Caco-2 (cell line): ENCODE measurements at places on chromosomes 1 and 21. TPM values are rescaled to one million over a fixed set of nuclear protein-coding genes. Genes with fewer than 3 reads are reported as not detected.

LRRC39 gene
- 0.23 TPM in 1 of 2 replicates, not detected in the other for total RNA-seq

DNA sequence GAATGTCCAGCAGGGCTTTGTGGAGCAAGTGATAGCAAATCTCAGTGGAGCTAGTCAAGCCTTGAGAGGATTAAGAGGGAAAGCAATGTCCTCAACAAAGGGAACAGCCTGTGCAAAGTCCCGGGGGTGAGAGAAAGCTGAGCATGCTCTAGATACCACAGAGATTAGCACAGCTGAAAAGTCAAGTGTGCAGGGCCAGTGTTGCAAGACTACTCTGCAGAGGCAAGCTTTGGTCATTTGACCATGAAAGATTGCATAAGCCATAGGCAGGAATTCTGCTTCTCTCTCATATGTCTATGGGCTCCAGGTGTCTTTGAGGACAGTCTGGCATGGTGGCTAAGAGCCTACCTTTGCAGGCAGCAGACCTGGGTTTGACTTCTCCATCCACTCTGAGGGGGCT, 181.0 kb upstream of the JUN start:
- H3K36me3 ChIP-seq, result no peaks in the 10 kb centered on the region
- H3K4me3 ChIP-seq, result no peak overlapping the region
- no peaks in the 10 kb centered on the region for H3K4me1 ChIP-seq
- H3K27ac ChIP-seq, result no peak overlapping the region
- no peaks in the 10 kb centered on the region for H3K27me3 ChIP-seq
- peak; percentile 37 for DNase-seq

DNA sequence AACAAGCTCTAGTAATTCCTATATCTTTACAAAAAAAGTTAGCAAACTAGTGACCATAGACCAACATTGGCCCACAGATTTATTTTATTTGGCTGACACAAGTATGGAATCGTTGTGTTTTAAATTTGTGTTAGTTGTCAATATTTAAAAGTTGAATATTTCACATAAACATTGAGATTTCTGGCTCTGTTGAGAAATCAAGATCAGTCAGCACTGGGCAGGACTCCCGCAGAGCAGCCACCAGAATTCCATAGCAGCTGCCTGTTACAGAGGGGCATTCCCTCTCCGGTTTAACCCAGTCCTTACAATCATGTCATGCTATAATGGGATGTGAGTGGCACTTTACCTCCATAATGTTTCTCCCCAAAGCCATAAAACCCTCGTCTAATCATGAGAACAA, 79.2 kb upstream of the NRIP1 start:
- H3K4me3 ChIP-seq, result no peak overlapping the region
- no peak for DNase-seq
- H3K36me3 ChIP-seq, result no peaks in the 10 kb centered on the region
- no peaks in the 10 kb centered on the region for H3K27me3 ChIP-seq

- H3K27ac ChIP-seq, result no peak overlapping the region
- H3K36me3 ChIP-seq, result no peaks in the 10 kb centered on the region
- H3K4me1 ChIP-seq, result no peaks in the 10 kb centered on the region
- no peaks in the 10 kb centered on the region for H3K27me3 ChIP-seq
These were observed 104.4 kb downstream of the PHTF1 start for GRCh38 chr1:113654883-113655282.

DNA sequence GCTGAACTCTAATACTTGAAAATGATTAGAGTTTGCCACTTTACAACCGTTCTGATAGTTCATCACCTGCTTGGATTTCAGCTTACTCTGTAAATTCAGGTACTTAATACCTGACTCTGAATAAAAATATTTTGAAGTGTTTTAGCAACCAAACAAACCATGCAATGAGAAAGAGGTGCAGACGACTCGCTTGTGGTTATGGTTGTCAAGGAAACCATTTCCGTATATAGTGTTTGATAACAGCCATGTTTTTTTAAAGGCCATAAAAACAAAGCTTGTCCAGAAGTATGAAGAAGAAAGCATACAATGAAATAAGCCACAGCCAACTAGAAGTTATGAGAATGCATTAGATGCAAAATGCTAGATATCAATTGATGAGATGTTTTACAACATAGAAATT, 167.2 kb upstream of the HMCN1 start:
- H3K27me3 ChIP-seq, result no peaks in the 10 kb centered on the region
- no peaks in the 10 kb centered on the region for H3K36me3 ChIP-seq
- no peak overlapping the region for H3K4me3 ChIP-seq
- H3K4me1 ChIP-seq, result peaks cover 7% of the 10 kb centered on the region; the same call in 1 of the 2 replicates
- no peak overlapping the region for H3K27ac ChIP-seq

PCAT6 gene
- 1.4 TPM in 1 of 2 replicates, not detected in the other for total RNA-seq

CCDC181 gene
- total RNA-seq, result 0.23 and 0.42 TPM in 2 replicates

SPOCD1 gene
- 0.26 and 0.66 TPM in 2 replicates for total RNA-seq

- DNase-seq, result no peak
- no peaks in the 10 kb centered on the region for H3K36me3 ChIP-seq
- no peaks in the 10 kb centered on the region for H3K27me3 ChIP-seq
These were observed 33.8 kb downstream of the DUSP10 start for GRCh38 chr1:221708076-221708571.

DNA sequence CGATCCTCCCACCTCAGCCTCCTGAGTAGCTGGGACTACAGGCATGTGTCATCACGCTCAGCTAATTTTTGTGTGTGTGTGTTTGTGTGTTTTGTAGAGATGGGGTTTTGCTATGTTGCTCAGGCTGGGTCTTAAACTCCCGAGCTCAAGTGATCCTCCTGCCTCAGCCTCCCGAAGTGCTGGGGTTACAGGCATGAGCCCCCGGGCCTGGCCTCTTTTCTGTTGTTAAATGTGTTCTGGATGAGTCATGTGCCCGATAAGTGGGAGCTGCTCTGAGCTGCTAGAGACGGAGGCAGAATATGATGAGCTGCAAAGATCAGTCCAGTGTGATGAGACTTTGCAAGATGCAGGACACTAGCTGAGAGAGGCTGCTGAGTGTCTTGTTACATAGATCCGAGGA, 75.5 kb downstream of the VPS13D start:
- no peak overlapping the region for H3K27ac ChIP-seq
- no peak overlapping the region for H3K4me3 ChIP-seq
- DNase-seq, result no peak
- no peaks in the 10 kb centered on the region for H3K27me3 ChIP-seq
- peaks cover 2% of the 10 kb centered on the region; the same call in 1 of the 2 replicates for H3K36me3 ChIP-seq
- H3K4me1 ChIP-seq, result no peaks in the 10 kb centered on the region

DNA sequence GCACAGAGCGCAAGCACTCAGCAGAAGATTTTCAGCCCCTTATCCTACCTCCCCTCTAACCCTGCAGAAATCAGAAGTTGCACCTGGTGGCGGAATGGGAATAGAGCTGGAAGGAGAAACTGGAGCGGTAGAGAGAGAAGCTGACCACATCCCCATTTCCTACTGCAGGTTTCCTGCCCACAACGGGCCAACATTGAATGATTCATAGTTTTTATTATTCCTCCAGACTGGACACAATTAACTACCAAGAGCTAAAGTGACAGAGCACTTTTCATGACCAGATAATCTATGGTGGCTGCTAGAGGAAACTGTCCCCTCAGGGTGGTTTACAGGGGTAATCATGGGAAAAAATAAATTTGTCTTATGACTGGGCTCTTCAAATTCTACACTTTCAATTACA, 21.3 kb upstream of the LRRC8D start:
- no peaks in the 10 kb centered on the region for H3K36me3 ChIP-seq
- H3K27me3 ChIP-seq, result no peaks in the 10 kb centered on the region
- no peak overlapping the region for H3K4me3 ChIP-seq
- no peak for DNase-seq

DNA sequence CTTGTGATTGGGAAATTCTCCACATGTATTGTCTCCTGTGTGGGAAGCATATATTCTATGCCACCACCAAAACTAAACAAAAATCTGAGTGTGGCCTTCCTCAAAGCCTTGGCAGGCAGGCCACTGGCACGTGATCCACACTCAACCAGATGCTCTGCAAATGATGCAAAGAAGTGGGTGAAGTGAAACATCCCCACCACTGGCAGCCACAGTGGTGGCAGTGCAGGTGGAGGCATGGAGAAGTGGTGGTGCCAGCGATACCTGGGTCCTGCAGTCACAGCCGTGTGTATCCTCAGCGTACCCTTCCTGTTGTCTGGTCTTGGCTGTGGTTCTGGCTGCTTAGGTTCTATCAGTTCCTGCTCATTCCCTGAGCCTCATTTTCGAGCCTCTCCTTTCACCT, 65.2 kb downstream of the PLPPR5 start:
- H3K27ac ChIP-seq, result no peak overlapping the region
- no peaks in the 10 kb centered on the region for H3K27me3 ChIP-seq
- H3K36me3 ChIP-seq, result no peaks in the 10 kb centered on the region
- DNase-seq, result no peak
- no peaks in the 10 kb centered on the region for H3K4me1 ChIP-seq

DNA sequence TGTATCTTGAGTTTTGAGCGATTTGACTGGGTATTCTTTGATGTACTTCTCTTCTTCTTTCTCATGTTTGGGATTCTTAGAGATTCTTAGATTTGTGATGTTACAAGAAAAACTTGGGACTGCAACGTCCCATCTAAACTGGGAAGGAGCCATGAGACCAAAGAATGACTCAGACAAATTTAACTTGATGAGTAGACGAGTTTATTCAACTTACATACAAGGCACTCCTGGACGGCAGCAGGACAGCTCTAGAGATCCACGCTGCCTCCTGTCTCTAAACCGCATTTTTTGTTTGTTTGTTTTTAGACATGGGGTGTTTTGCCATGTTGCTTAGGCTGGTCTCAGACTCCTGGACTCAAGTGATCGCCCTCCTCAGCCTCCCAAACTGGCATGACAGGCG, 137.1 kb downstream of the PIK3R3 start:
- H3K4me3 ChIP-seq, result no peak overlapping the region
- H3K27me3 ChIP-seq, result no peaks in the 10 kb centered on the region
- no peaks in the 10 kb centered on the region for H3K4me1 ChIP-seq
- H3K27ac ChIP-seq, result no peak overlapping the region
- no peak for DNase-seq
- no peaks in the 10 kb centered on the region for H3K36me3 ChIP-seq

- H3K27me3 ChIP-seq, result no peaks in the 10 kb centered on the region
- H3K4me1 ChIP-seq, result no peaks in the 10 kb centered on the region
- no peak overlapping the region for H3K4me3 ChIP-seq
- DNase-seq, result no peak
- no peaks in the 10 kb centered on the region for H3K36me3 ChIP-seq
These were observed 408.1 kb upstream of the ADGRL2 start for GRCh38 chr1:81392526-81393226.

MUTYH gene
- total RNA-seq, result 46.3 and 48.4 TPM in 2 replicates

FABP3 gene
- 12.1 and 13.0 TPM in 2 replicates for total RNA-seq

- no peak overlapping the region for H3K27ac ChIP-seq
- no peak for DNase-seq
- H3K36me3 ChIP-seq, result no peaks in the 10 kb centered on the region
- no peaks in the 10 kb centered on the region for H3K27me3 ChIP-seq
These were observed 105.6 kb upstream of the COG2 start for GRCh38 chr1:230536641-230537155.

DNA sequence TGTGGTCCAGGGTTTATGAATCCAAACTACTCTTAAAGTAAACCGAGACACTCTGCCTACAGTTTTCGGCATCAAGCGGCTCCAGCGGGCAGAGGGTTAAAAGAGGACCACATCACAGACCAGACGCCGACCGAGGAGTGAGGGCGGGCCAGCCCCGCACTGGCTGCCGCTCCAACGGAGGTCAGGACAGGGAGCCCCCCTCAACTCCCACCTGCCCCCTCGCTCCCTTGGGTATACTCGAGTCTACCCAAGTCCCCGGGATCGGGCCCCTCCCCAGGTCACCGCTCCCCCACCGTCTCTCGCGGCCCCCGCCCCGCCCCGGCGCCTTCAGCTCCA, 312 bp downstream of the ARNT start:
- peak overlapping the region; percentile 86 for H3K27ac ChIP-seq
- no peaks in the 10 kb centered on the region for H3K36me3 ChIP-seq
- no peak for DNase-seq
- peaks cover 12% of the 10 kb centered on the region; the same call in 1 of the 2 replicates for H3K4me1 ChIP-seq

DNA sequence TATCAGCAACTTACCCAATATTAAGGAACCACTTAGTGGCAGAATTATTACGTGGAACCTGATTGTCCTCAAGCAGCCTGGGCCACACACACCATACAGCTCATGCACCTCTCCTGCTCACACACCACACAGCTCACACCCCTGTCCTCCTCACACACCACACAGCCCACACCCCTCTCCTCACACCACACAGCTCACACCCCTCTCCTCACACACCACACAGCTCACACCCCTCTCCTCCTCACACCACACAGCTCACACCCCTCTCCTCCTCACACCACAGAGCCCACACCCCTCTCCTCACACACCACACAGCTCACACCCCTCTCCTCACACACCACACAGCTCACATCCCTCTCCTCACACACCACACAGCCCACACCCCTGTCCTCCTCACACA, 36.8 kb upstream of the LAMC2 start:
- no peaks in the 10 kb centered on the region for H3K36me3 ChIP-seq
- no peaks in the 10 kb centered on the region for H3K27me3 ChIP-seq
- 0 out of 2 replicates have a peak, but pooled peaks cover 4% of the 10 kb centered on the region for H3K4me1 ChIP-seq
- DNase-seq, result no peak
- no peak overlapping the region for H3K27ac ChIP-seq

CLDN17 gene
- total RNA-seq, result not detected in 2 replicates

GRCh38 chr1:37452416-37452815, 22.0 kb upstream of the ZC3H12A start:
- no peak overlapping the region for H3K4me3 ChIP-seq
- DNase-seq, result no peak
- H3K27me3 ChIP-seq, result no peaks in the 10 kb centered on the region
- H3K27ac ChIP-seq, result no peak overlapping the region

DNA sequence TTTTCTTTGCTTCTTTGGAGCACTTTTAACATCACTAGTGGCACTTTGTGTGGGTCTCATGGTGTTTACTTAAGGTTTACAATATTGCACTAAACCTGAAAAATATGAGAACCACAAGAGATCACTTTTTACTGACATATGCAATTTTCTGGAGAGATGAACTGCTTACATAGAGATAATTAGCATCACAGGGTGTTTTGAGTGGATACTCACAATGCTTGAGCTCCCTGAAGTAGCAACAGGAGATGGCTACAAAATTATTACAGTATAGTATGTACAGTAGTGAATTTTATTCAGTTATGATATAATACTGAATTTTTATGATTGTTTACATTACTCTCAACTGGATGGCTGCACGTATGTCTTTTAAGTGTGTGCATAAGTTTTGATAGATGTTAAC, 22.6 kb downstream of the RPRD2 start:
- no peak for DNase-seq
- H3K36me3 ChIP-seq, result no peaks in the 10 kb centered on the region

GRCh38 chr1:91725989-91726721, 159.8 kb downstream of the TGFBR3 start:
- H3K27ac ChIP-seq, result no peak overlapping the region
- no peaks in the 10 kb centered on the region for H3K27me3 ChIP-seq
- H3K4me3 ChIP-seq, result no peak overlapping the region
- no peaks in the 10 kb centered on the region for H3K4me1 ChIP-seq

- no peak overlapping the region for H3K4me3 ChIP-seq
- no peak for DNase-seq
- H3K27me3 ChIP-seq, result no peaks in the 10 kb centered on the region
- H3K4me1 ChIP-seq, result no peaks in the 10 kb centered on the region
- H3K36me3 ChIP-seq, result no peaks in the 10 kb centered on the region
- no peak overlapping the region for H3K27ac ChIP-seq
These were observed 1344.7 kb downstream of the NCAM2 start for GRCh38 chr21:22342889-22343288.

- peak; percentile 27 for DNase-seq
- H3K4me1 ChIP-seq, result peaks cover 23% of the 10 kb centered on the region
- H3K36me3 ChIP-seq, result no peaks in the 10 kb centered on the region; the same call in 1 of the 2 replicates
- no peaks in the 10 kb centered on the region for H3K27me3 ChIP-seq
- peak overlapping the region; percentile 82 for H3K4me3 ChIP-seq
- peak overlapping the region; percentile 14 for H3K27ac ChIP-seq
These were observed 1.2 kb downstream of the LBR start for GRCh38 chr1:225426395-225427234.
